Vagina (tissue), 2 donors: ENCODE measurements at places on chromosomes 13 and 19.

DNA sequence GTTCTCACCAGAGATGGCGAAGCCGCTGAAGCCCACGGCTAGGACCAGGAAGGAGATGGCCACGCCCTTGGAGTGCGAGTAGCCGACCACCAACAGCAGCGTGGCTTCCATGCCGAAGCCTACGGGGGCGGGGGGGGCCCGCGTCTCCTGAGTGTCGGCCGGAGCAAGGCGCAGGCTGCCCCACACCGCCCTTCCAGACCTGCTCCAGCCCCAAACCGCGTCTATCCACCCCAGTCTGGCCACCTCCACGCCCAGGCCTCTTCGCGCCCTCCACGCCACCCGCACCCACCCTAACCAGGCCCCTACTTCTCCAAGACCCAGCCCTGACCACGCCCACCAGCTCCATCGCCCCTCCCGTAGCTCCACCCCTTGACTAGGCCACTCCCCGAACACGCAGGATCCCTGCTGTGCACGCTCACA is 6.2 kb downstream of the GFY start:
- no peak for DNase-seq

DNA sequence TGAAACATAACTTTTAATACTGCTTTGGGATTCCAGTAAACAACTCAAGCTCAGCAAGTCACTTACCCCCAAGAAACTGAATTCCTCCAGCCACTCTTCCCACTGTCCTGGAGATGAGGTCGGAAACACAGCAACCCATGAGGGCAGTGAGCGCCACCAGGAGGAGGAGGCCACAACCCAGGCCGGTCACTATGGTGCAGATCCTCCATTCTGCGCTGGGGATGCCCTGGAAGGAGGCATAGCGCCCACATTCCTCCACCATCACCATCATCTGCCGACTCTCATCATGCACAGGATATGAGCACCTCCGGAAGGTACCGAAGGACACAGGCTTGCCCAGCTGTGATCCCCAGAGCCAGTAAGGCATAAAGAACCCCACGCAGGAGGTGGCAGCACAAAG is 2.2 kb downstream of the LHFPL6 start:
- no peak for DNase-seq

- DNase-seq = no peak
These were observed 360 bp upstream of the ZNF69 start for GRCh38 chr19:11887234-11887610.

GRCh38 chr13:71481046-71481445 is 386.0 kb downstream of the DACH1 start:
- DNase-seq = no peak

DNA sequence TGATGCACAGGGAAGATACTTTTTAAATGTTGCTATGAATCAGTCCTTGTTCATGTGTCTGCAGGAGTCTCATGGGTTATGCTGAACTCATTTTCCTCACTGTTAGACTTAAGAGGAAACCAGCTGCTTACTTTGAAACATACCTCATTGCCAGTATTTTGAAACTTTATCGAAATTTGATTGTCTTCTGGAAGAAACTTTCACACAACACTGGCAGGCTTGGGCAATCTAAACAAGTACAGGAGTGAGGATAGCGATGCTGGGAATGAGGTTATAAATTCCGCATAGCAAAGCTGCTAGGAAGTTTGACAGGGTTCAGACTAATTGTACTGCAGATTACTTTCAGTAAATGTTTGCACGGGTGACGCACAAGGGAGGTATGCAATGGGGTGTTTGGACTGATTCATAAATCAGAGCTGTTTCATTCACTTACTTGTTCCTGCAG is 245.7 kb downstream of the DNAJC15 start:
- DNase-seq = no peak

- no peak for DNase-seq
These were observed 1.6 kb downstream of the BCAM start for GRCh38 chr19:44810234-44811121.

GRCh38 chr13:105783261-105783660 is 752.2 kb downstream of the EFNB2 start:
- DNase-seq = no peak
